ENCODE measurements at places on chromosomes 3 and 15. TPM values are rescaled to one million over a fixed set of nuclear protein-coding genes. Genes with fewer than 3 reads are reported as not detected.

ALDH1A2 gene
- polyA plus RNA-seq: 0.58 TPM

ACAN gene
- 0.53 TPM for polyA plus RNA-seq

HESX1 gene
- polyA plus RNA-seq: 0.71 TPM

SUMF1 gene
- 8.6 TPM for polyA plus RNA-seq

STXBP5L gene
- polyA plus RNA-seq: 5.1 TPM

TLR9 gene
- polyA plus RNA-seq: 0.19 TPM

STRA6 gene
- polyA plus RNA-seq: 1.1 TPM

MME gene
- polyA plus RNA-seq: not detected

ECE2 gene
- 9.5 TPM for polyA plus RNA-seq

ZSCAN2 gene
- polyA plus RNA-seq: 10.7 TPM

GRK7 gene
- not detected for polyA plus RNA-seq

RTP1 gene
- 0.93 TPM for polyA plus RNA-seq

BMF gene
- 22.7 TPM for polyA plus RNA-seq

UNC45A gene
- polyA plus RNA-seq: 85.1 TPM

SLC12A6 gene
- polyA plus RNA-seq: 24.7 TPM

VEPH1 gene
- 0.88 TPM for polyA plus RNA-seq

HMCES gene
- polyA plus RNA-seq: 84.2 TPM

LNP1 gene
- 4.4 TPM for polyA plus RNA-seq

RLBP1 gene
- polyA plus RNA-seq: 1.1 TPM

UROC1 gene
- 0.10 TPM for polyA plus RNA-seq

CD80 gene
- not detected for polyA plus RNA-seq

ERC2 gene
- 4.3 TPM for polyA plus RNA-seq

ZNF660 gene
- polyA plus RNA-seq: 2.7 TPM

SI gene
- polyA plus RNA-seq: not detected

ZNF592 gene
- 19.9 TPM for polyA plus RNA-seq

ANKRD34C gene
- 0.20 TPM for polyA plus RNA-seq

SEMA6D gene
- 10.2 TPM for polyA plus RNA-seq

VILL gene
- 5.1 TPM for polyA plus RNA-seq

ZNF385D gene
- 0.75 TPM for polyA plus RNA-seq

STRIT1 gene
- not detected for polyA plus RNA-seq

KY gene
- polyA plus RNA-seq: 0.44 TPM

CADM2 gene
- polyA plus RNA-seq: 5.9 TPM

IL17RD gene
- 6.1 TPM for polyA plus RNA-seq

NEK10 gene
- polyA plus RNA-seq: 0.20 TPM

CYP8B1 gene
- polyA plus RNA-seq: not detected

UTS2B gene
- polyA plus RNA-seq: not detected

CLDN11 gene
- 104 TPM for polyA plus RNA-seq

TM6SF1 gene
- polyA plus RNA-seq: 2.7 TPM

SLC28A2 gene
- not detected for polyA plus RNA-seq

All from brain (organoid and tissue), 16 donors.